ENCODE measurements at places on chromosomes 6 and 20. TPM values are rescaled to one million over a fixed set of nuclear protein-coding genes. Genes with fewer than 3 reads are reported as not detected.

GRCh38 chr6:130367767-130368166, 1.9 kb downstream of the TMEM200A start:
- no peak for DNase-seq

DNA sequence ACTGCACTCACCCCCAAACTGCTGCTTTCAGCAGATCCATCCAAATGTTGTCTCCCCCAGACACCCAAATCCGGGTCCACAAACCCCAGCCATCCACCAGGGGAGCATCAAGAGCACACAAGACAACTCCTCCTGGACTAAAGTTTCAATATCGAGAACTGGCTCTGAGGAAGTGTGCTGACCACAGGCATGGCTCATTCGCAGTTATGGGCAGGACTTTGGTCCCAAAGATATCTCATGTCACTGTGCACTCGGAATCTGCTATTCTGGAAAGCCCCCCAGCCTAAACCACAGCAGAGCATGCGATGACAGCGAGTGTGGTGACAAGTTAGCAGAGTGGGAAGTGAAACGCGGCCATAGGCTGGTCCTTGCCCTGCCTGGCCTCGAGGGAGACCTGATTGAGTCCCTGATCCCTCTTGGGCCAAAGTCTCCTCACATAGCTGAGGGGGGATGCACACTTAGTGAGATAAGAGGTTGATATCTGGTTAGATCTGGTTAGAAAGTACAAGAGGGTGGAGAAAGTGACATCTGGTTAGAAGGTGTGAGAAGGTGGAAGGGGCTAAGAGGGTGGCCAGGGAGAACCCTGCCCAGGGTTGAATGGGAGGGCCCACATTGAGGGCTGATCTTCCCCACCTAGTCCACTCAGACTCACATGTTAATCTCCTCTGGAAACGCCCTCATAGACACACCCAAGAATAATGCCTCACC, 149.7 kb downstream of the MRPL14 start:
- no peak for DNase-seq

OPN5 gene
- total RNA-seq, result not detected

- peak; percentile 82 for DNase-seq
These were observed 5.9 kb downstream of the SLC2A10 start for GRCh38 chr20:46715292-46715756.

TBXT gene
- total RNA-seq, result not detected

DNA sequence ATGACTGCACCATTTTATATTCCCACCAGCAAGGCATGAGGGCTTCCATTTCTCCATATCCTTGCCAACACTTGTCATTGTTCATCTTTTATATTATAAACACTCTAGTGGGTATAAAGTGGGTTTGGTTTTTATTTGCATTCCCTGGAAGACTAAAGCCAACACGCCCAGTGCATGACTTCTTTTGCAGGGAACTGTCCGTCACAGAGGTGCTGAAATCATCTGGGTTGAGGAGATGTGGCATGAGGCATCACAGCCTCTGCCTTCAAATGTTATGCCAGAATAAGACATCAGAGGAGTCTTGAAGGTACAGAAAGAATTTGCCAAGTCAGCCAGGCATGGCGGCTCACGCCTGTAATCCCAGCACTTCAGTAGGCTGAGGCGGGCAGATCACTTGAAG, 29.9 kb upstream of the FAM210B start:
- DNase-seq, result no peak

GRCh38 chr6:45696738-45697137, 318.9 kb downstream of the CLIC5 start:
- DNase-seq, result no peak

CD24 gene
- 1.2 TPM for total RNA-seq

- DNase-seq, result no peak
These were observed 40.4 kb upstream of the ZMYND8 start for GRCh38 chr20:47396762-47397476.

- no peak for DNase-seq
These were observed 132.3 kb downstream of the PFDN4 start for GRCh38 chr20:54340206-54340605.

Measured in sigmoid colon (tissue), 7 donors.